CD8-positive, alpha-beta memory T cell (primary cell): ENCODE measurements at places on chromosomes 6 and 20.

- DNase-seq = no peak
These were observed 69.5 kb downstream of the CSE1L start for GRCh38 chr20:49115564-49115963.

GRCh38 chr6:158861686-158862381 is 42.7 kb upstream of the EZR start:
- no peak for DNase-seq

- DNase-seq = no peak
These were observed 16.0 kb downstream of the PDE10A start for GRCh38 chr6:165647041-165647440.

GRCh38 chr6:154683756-154684523 is 49.3 kb upstream of the SCAF8 start:
- DNase-seq = no peak

DNA sequence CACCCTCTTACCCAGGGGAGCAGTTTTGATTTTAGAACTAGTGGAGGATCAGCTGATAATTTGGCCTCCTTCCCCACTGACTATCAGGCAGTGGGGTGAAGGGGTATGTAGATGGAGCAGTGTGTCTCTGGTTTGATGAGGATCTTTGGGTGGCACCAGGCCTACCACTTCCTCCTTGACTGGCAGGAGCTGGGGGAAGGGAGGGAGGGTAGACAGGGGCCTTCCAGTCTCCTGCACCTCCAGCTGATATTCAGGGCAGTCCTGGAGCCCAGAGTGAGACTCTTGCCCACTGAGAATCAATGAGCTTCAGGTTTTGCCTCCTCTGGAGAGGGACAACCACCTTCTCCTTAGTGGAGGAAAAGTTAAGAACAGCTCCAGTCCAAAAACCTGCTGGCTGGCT is 3.2 kb downstream of the DEF6 start:
- DNase-seq = peak; percentile 39

- DNase-seq = no peak
These were observed 844 bp downstream of the WFDC2 start for GRCh38 chr20:45470262-45470931.

DNA sequence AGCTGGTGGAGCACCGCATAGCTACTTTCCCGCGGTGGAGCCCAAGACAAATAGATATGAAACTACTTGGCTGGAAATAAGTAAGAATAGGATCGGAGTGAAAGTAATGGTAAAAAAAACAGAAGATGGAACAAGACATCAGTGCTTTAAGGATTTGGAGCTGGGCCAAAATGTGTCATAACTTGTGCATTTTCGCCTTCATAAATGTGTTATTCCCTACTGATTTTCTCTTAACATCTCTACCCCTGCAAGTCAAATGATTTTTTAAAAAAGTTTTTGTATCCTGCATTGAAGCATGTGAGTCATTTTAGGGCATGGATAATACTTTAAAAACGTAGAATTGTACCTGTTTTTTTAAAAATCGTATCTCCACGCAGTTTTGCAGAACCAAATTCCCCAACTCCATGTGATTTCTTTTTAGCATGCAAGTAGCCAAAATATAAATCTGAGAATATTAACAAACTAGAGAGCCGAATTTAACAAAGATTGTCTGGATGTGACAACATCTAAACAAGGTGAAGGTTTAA is 882 bp upstream of the FAM184A start:
- DNase-seq = no peak

DNA sequence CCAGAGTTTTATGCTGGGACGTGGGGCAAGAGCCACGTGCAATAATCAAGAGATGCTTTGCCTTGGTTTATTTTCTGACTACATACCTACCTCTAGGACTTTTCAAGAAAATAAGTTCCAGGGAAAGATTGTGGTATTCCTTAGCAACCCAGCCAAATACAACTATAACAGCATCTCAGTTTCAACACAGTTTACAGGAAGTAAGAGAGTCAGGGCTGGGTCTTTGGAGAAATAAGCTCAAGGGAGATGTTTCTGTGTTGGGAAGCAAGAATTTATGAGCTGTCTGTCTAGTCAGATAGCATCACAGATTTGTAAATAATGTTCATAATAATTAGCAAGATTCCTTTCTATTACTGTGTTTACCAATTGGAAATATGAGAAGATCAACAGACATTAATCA is 35.1 kb downstream of the MAP3K5 start:
- no peak for DNase-seq

- no peak for DNase-seq
These were observed 271.6 kb upstream of the PRND start for GRCh38 chr20:4449957-4450715.

- DNase-seq = no peak
These were observed 31.5 kb upstream of the TGM2 start for GRCh38 chr20:38196592-38196991.

GRCh38 chr6:22145823-22146677 is 150.8 kb downstream of the PRL start:
- DNase-seq = no peak

DNA sequence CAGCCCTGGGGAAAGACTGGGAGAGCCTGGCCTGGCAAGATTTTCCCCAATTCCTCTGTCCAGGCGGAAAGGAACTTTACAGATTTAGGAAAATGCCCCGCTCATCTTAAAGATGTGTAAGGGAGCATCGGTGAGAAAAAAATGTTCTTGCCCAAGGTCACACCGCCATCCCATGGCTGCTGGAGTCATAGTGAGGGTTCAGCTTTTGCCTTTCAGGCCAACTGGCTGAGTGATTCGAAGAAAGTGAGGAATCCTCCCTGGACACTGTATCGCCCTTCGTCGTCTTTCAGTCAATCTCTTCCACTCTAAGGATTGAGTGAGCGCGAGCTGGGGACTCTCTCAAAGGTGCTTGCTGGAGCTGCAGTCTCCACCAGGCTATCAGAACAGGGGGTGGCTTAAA is 1.4 kb downstream of the WFDC2 start:
- DNase-seq = no peak

- DNase-seq = no peak
These were observed 93.6 kb upstream of the UST start for GRCh38 chr6:148653138-148653776.

DNA sequence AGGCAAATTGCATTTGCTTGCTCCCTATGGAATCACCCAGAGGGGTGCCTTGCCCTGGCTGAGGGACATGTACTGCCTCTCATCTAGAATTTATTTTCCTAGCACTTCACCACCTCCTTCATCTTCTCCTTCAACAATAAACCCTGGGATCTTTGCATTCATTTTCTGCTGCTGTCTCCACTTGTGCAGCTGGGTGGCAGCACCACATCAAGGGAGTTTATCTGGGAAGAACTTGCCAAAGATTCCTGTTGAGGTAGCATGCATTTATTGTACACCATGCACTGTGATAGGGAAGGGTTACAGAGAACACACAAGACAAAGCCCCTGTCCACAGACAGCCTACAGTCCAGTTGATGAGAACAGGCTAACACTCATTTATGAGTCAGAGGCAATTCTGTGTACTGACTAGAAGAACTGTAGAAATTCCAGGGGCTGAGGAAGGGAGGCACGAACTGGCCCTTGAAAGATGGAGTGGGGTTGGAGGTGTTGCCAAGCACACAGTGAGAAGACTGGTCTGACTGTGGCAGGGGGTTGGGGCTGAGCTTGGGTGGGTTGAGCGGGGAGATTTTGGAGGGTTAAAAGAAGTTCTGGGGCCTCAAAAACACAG is 17.5 kb downstream of the C20orf173 start:
- no peak for DNase-seq

DNA sequence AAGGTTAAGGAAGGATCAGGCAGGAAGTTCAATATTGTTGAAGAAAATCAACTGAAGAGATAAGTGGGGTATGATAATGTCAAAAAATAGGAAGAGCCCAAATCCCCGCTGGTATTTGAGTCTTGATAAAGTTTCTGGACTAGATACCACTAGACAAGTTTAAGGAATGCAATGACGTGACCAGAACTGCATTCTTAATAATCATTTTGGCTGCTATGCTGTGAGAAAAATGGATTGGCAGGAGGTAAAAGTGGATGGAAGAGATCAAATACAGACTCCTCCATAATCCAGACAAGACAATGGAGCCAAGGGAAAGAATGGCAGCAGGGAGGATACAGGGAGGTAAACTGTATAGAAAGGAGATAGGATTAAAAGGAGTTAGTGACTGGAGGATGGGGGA is 128.2 kb downstream of the COL12A1 start:
- DNase-seq = no peak

GRCh38 chr6:125728739-125729138 is 20.7 kb upstream of the HEY2 start:
- no peak for DNase-seq

- DNase-seq = no peak
These were observed 292.0 kb downstream of the ALDH8A1 start for GRCh38 chr6:134657751-134658527.

DNA sequence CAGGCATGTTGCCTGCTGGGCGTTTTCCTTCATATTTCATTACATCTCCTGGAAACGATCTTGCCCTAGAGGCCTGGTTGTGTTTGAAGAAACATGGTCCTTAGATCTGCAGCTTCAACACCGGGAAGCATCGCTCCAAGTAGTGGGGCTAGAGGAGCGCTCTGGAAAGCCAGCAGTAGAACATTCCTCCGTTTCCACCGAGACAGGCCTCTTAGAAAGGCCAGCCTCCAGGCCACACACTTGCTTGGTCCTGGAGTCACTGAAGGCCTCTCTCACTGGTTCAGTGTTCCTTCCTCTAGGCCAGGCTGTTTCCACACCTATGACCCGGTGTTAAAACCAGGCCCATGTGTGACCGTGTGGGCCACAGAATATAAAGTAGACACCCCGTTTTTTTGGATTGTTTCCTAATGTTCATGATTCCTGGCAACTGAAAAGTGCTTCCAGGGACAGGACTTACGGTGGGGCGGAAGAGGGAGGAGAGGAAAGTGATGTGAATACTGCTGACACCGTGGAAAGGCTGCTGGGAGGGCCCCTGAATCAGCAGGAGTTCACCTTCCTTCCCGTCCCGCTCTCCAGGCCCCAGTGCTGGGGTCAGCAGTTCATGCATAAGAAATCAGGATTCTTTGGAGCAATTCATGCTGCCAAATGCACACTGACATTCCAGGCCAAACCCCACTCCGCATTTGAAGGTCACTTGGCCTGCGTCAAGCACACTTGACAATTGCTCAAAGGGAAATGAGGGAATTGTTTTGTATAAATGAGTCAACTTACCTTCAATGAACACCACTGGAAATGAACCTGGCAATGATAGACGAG is 83.8 kb downstream of the IYD start:
- no peak for DNase-seq

GRCh38 chr6:105786890-105787655 is 299.1 kb upstream of the PRDM1 start:
- no peak for DNase-seq

DNA sequence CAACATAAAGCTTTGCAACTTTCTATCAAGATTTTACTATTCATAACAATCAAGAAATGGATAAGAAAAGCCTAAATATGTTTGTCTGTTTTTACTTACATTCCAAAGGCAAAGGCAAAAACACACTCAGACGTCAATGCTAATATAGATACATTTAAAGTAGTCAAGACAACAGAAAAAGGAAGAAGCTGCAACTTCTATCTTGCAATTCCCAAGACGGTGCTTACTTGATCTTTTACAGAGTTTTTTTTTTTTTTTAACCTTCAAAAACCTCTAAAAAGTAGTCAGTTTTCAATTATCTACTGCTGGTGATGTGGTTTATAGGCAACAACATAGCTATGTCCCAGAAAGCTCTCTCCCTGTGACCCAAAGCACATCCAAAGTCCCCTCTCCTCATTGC is 58.1 kb downstream of the EPB41L2 start:
- DNase-seq = no peak

- DNase-seq = no peak
These were observed 501.3 kb downstream of the CD83 start for GRCh38 chr6:14618759-14619418.

- DNase-seq = no peak
These were observed 84.6 kb upstream of the BTN3A2 start for GRCh38 chr6:26280407-26280806.

GRCh38 chr6:157546321-157546720 is 165.3 kb downstream of the ZDHHC14 start:
- DNase-seq = no peak

DNA sequence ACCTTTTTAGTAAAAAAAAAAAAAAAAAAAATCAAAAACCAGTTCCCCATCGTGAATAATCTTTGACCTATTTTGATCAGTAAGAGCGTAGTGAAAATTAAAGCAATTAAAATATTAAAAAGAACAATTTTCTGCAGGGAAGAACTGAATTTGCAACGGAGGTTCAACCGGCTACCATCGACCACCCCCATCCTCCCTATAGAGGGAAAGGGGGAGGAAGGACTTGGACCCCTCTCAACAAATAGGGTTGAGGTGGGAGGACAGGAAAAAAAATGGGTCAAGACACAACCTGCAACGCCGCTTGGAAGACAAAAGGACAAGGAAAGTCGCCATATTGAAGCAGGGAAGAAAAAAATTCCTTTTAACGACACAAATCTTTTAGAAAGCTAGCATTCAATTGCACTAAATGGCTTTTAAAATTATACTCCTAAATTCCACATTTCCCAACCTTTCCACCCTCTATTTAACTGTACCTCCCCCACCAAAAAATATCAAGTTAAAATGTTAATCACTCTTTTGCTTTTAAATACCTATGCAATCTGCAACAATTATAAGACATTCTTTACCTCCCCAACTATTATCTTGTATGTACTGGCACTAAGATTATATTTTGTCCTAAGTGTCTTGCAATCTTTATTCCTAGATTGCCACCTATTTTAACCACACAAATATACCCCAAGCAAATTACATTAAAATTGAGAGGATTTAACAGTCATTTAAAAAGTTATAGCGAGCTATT is 1.7 kb downstream of the PPP1R10 start:
- DNase-seq = no peak

GRCh38 chr6:39204646-39205244 is 24.5 kb downstream of the KCNK5 start:
- no peak for DNase-seq

GRCh38 chr20:2738331-2739041 is 45.9 kb downstream of the EBF4 start:
- no peak for DNase-seq

GRCh38 chr20:37406010-37406998 is 60.4 kb downstream of the SRC start:
- DNase-seq = no peak

GRCh38 chr20:37032077-37032476 is 63.7 kb downstream of the RBL1 start:
- DNase-seq = no peak

GRCh38 chr6:134888316-134888715 is 61.6 kb downstream of the ALDH8A1 start:
- DNase-seq = no peak
